ENCODE measurements at places on chromosomes 7 and 10.
A peak's percentile ranks its signal among the peaks of the same experiment; 100 is the strongest.

GRCh38 chr10:76974017-76974691 lies 663.5 kb downstream of the KCNMA1 start:
- no peak for DNase-seq

- DNase-seq = peak; percentile 88
These were observed 336.3 kb upstream of the MAGI2 start for GRCh38 chr7:79789584-79790345.

DNA sequence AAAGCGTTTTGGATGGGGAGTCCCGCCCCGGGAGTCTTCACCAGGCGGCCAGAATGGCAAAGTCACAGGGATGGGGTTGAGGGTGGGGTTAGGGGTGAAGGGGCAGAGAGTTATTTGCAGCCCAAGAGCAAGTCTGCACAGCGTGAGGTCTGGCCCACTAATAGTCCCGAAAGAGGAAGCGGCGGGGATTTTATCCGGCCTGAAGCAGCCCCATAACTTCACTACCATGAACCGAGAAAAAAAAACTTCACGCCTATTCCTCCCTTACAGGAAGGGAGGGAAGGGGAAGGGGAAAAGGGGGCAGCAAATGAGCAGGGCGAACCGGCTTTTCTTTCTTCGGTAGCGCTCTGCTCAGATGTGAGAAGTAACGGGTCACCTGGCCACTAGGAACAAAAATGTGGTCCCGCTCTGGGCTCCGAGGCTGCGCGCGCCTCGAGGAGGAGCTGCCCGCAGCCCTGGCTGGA lies 712 bp downstream of the ITPRIP start:
- DNase-seq = peak; percentile 51

GRCh38 chr7:158805414-158805813 lies 23.9 kb downstream of the ESYT2 start:
- DNase-seq = no peak

DNA sequence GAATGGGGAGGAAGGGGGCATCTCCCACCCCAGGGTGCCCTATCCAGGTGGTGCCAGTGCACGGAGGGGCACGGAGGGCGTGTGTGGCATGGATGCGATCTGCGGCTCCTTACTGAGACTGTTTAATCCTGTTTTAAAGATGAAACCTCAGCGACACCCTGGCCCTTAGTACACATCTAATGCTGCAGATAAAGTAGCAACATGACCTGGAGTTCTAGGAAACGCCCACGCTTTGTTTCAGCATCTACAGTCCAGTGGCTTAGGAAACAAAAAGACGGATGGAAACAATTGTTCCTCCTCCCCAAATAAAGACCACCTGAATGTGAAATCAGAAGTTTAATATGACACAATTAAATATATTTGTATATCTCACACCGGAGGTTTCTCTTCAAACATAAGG lies 201.9 kb downstream of the DNAJB6 start:
- DNase-seq = no peak

DNA sequence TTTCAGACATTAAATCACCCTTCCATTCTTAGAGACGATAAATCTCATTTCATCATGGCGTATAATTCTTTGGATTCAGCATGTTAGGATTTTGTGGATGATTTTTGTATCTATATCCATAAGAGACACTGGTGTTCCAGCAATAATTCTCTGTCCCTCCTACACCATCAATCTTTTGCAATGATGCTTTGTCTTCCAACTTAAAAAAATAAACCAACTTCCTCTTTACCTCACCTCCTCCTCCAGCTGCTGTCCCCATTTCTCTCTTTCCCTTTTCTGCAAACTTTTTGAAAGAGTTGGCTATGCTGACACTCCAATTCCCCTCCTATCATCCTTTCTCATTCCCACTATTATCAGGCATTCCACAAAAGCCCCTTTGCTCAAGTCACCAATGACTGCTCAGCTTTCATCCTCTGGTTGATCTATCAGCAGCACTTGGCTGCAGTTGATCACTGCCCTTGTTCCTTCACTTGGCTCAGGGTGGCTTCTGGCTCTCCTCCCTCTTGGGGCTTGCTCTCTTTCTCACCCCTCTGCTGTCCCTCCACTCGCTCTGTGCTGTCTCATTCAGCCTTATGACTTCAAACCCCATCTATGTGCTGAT lies 130.0 kb downstream of the ARHGAP22 start:
- DNase-seq = no peak

DNA sequence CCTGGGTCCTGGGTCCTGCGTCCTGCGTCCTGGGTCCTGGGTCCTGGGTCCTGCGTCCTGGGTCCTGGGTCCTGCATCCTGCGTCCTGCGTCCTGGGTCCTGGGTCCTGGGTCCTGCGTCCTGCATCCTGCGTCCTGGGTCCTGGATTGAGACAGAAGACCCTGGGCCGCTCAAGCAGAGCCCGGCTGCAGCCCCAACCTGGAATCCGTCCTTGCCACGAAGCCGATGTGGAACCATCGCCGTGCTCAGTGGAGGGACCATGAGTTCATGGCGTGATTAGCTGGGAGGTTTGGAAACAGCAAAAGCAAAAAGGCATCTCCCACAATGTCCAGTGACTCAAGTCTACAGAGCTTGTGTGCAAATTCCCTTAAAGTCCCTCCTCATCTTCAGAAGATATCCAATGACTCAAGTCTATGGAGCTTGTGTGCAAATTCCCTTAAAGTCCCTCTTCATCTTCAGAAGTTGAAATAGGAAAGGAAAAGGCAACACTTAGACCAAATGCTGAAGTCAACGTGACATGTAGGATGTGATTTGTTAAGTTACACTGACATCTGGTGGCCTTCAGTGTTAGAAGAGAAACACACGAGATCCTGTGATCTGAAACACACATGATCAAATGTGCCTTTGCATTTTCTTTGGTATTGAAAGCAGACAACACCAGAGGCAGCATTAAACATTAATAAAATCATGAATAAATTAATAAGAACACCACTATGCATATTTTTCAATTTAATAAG lies 179.9 kb downstream of the PTPRN2 start:
- peak; percentile 56 for DNase-seq

GRCh38 chr7:26964156-26964808 lies 99.9 kb upstream of the SKAP2 start:
- no peak for DNase-seq

DNA sequence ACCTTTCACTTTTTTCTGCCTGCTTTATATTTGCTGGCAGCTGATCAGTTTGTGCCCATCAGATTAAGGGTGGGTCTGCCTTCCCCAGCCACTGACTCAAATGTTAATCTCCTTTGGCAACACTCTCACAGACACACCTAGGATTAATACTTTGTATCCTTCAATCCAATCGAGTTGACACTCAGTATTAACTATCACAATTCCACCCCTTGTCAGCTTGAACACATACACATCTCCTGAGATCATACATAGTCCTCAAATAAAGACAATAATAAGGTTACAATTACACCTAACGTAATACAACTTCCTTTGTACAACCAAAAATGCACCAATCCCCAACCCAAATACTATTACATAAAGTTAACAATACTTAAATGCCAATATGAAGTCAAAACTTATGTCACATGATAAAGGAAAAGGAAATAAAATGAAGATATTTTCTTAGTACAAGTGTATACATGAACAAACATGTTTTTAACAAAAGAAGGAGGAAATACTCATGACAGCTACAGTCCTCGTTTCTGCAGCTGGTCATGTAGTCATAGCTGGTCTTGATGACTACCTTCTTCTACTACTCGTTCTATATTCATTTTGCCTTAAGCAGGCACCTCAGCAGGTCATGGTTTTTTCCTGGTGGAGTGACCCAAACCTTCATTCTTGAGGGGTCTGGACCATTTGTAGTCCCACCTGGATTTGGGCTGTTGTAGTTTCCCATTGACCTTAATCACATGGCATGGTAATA lies 96.7 kb upstream of the CABCOCO1 start:
- DNase-seq = no peak

DNA sequence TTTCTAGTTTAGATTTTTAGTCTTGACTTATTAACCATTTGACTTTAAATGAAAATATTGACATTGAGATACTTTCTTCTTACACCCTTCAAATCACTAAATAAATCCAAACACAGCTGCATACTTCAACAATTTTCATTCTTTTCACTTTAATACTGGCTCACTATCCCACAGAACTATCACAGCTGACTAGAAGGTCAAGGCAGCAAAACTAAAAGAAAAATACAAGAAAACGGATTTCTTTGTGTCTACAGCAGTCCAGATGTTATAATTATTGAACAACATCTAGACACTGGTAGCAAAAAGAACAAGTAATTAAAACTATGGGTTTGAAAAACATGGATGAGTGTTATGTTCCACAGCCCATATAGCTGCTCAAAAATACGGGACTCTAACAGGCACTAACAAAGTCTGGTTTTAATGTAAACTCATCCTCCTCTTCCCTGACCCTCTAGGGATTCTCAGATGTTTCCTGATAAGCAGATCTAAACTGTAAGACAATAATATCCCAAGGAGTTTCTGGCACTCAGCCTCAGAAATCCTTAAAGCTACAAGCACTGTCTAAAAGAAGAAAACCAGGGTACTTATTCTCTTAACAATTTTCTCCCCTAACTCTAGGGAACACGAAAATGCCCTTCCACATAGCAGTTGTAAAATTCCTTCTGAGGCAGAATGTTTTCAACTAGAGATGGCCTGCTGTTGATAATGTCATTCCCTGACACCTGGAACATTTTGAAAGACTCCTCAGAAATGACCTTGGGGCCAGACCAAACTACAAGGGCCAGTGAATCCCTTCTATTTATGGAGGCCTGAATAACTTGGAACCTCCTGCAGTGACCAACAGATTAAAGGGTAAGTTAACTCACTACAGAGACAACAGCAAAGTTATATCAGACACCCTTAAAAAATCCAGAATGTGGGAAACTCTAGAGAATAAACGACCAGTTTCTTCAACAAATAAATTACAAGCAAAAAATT lies 12.8 kb downstream of the DNMBP start:
- DNase-seq = no peak

GRCh38 chr7:117271566-117271965 lies 51.3 kb downstream of the WNT2 start:
- no peak for DNase-seq

DNA sequence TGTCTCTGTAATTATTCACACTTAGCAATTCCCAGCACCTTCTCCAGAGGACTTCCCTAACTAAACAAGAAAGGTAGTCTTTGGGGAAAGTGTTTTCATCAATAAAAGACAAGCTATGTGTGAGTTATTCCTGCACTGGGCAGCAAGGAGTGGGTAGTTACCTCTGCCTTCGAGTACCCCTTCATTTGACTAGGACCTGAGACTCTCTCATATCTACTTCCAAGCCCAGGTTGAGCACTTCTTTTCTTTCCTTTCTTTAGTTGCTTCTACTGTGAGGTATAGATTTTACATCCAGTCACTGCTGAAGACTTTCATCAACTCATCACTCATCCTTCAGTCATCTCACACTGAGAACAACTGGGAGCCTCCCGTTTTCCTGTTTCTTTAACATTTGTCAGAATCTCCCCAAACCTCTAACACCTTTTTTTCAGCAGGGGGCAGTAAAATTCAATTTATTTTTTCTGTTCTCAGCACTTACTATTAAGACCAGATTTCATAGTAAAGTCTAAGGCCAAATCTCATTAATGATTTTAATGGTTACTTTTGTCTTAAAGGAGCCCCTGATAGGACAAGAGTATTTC lies 80.1 kb upstream of the PRSS1 start:
- peak; percentile 39 for DNase-seq

- peak; percentile 74 for DNase-seq
These were observed 78.5 kb downstream of the OAT start for GRCh38 chr10:124340033-124340760.

- no peak for DNase-seq
These were observed 2.1 kb downstream of the ST8SIA6 start for GRCh38 chr10:17452060-17452841.

DNA sequence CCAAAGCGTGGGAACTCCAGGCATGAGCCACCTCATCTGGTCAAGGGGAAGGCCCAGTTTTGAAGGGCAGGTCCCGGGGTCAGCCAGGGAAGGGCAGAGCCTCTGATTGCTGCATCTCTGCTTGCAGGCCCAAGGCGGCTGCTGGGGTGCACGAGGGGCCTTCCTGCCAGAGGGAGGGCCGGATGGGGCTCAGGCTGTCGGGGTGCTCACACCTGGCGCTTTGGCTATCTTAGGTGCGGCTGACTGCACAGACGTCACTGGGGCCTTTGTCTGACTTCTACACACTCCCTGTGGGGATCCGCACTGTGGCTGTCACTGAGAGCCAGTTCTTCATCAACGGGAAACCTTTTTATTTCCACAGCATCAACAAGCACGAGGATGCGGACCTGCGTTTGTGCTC lies 68.7 kb downstream of the ZNF727 start:
- DNase-seq = no peak

- peak; percentile 83 for DNase-seq
These were observed 36.8 kb downstream of the CTBP2 start for GRCh38 chr10:125123476-125124114.

All from cardiac muscle cell (in vitro differentiated cells and primary cell).